ENCODE measurements at places on chromosomes 12 and 14.

GRCh38 chr12:45685680-45686079 lies 43.8 kb upstream of the ARID2 start:
- DNase-seq, result no peak

GRCh38 chr12:8780389-8780788 lies 42.0 kb upstream of the A2ML1 start:
- peak; percentile 60 for DNase-seq

DNA sequence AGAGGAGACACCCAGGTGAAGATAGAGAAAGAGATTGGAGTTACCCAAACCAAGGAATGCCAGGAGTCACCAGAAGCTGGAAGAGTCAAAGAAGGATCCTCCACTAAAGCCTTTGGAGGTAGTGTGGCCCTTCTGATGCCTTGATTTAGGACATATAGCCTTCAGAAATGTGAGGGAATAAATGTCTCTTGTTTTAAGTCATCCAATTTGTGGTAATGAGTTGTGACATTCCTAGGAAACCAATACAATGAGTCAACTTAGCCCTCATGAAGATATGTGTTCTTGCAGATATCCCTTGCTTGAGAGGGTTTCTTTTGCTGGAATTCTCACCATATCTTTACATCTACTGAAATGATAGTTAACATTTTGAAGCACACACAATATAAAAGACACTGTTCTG lies 58.8 kb downstream of the CCER1 start:
- DNase-seq, result no peak

DNA sequence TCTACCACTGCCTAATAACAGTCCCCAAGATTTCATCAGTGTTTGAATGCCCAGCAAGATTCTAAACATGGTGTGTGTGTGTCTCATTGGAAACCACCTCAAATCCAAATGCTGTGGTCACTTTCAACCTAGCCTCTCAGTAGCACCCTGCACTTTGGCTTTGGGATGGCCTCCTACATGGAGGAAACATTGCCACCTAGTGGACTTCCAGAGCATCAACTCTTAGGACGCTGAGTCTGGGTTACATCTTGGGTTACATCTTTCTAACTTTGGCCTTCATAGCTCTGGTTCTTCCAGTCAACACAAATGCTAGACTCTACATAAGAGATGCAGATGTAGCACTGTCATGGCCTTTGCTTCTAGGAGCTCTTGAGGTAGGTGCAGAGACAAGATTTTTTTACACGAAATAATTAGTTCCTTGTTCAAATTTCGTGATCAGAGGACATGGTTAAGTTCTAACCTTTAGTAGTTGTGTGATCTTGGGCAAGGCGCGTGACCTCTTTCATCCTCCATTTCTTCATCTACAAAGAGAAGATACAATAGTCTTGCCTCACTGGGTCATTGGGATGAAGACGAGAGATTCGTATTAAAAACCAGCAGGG lies 113.5 kb upstream of the VASH1 start:
- peak; percentile 51 for DNase-seq

DNA sequence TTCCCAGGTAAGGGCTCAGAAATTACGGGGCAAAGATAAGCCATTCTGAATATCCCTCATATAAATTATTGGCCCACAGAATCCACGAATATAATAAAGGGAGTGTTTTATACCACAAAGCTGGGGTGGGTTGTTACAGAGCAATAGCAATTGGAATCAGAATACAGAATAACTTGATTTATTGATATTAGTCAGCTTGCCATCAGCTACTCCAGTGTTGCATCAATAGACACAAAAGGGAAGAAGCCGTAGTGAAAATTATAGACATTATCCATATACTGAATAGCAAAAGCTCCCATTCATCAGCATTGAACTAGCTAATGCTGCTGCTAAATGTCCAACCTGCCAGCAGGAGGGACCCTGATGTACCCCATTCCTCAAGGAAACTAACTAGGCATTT lies 18.3 kb downstream of the MDGA2 start:
- DNase-seq, result no peak

- DNase-seq, result no peak
Observed at GRCh38 chr12:92927436-92928281, 1.4 kb downstream of the EEA1 start.

- DNase-seq, result no peak
Observed at GRCh38 chr14:90534091-90534837, 137.4 kb downstream of the CALM1 start.

- no peak for DNase-seq
Observed at GRCh38 chr12:40002178-40003169, 103.4 kb downstream of the SLC2A13 start.

- no peak for DNase-seq
Observed at GRCh38 chr12:34294137-34294536, 271.8 kb downstream of the ALG10 start.

DNA sequence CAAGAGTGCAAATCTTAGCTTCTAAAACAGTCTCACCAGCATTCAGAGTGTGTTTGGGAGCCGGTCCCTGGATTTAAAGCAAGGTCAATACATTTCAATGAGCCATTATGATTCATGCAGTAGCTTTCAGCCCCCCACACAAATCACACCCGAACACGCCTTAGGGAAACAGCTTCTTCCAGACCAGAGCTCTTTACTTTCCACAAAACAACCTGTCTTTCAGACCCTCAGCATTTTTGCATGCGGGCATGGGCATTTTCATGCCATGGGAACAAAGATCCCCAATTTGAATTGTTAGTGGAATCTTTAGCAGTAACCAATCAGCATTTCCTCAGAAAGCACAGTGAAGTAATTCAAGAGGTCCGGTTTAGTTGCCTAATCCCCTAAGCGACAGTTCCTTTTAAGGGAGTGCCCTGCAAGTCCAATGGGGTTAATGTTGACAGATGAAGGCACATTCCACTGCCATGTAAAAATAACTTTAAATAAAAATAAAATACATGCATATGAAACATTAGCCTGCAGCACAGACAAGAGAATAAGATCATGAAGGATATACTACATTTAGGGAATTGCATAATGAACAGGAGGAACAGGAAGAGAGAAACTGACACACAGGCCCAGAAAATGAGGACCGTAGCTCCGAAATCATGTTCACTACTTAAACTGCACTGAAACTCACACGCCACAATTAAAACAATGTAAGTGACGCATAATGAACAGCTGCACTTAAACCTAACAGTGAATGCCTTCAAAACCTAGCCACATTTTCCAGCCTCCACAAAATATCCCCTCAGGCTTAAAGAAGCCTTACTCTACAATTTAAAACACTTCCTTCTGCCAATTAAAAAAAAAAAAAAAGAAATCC lies 4.0 kb downstream of the VPS37B start:
- DNase-seq, result peak; percentile 49

DNA sequence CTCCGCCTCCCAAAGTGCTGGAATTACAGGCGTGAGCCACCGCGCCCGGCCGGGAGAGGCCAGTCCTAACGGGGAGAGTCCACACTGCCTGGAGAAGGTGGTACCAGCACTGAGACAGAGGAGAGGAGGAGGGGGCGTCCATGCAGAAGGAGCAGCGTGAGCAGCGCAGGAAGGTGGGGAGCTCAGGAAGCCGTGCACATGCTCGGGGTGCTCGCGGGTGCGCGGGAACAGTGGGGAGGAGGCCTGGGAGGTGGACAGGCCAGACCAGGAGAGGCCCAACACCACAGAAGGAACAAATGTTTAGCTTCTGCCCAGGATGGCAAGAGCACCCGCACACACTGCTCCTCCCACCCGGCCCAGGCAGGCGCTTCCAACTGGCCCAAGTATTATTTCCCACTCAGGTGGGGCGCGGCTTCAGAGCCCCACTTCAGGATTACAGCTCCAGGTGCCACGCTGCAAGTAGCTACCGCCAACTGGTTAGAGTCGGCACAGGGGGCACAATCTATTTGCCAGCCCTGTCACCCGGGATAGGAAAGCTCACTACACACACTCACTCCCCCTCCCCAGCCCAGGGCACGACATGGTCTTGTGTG lies 80.8 kb upstream of the BCL11B start:
- DNase-seq, result no peak

GRCh38 chr12:108678104-108678730 lies 44.5 kb upstream of the SELPLG start:
- no peak for DNase-seq

- DNase-seq, result no peak
Observed at GRCh38 chr12:34016361-34016760, 5.9 kb upstream of the ALG10 start.

- no peak for DNase-seq
Observed at GRCh38 chr12:66624806-66625205, 54.1 kb downstream of the GRIP1 start.

DNA sequence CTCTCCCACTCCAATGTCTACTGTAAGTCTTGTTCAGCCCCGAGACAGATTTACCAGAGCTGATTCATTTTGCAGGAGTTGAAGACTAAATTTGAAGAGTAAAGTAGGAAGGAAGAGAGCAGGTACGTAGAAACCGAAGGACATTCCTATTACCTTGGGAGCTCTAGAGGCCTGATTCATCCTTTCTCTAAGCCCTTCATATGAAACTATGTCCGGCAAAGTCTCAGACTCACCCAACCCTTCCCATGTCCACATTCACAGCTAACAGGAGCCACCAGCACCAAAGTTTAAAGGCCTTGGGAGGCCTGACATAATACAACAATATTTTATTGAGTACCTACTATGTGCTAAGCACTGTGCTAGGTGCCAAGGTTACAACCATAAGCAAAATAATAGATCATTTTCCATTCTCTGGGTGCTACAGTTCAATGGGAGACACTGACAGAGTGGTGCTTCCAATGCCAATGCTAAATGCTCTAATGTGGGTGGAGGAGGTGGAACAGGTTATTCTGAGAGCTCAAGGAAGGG lies 86.6 kb downstream of the PHLDA1 start:
- no peak for DNase-seq

DNA sequence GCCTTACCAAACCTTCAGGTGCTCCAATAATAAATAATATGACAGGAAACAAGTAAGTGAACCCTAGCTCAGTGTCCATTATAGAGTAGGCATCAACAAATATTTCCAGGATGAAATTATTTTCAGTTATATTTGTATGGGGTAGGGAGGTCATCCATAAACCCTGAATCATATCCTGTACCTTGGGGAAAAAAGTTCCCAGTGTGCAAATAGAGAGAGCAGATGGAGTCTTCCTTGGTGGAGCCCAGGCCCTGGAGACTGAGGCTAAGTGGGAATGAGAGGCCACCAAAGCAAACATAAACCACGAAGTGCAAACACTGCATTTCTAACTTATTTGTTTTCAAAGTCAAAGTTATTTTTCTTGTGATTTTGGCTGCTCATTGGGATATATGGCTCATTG lies 8.5 kb upstream of the ERP27 start:
- DNase-seq, result no peak

DNA sequence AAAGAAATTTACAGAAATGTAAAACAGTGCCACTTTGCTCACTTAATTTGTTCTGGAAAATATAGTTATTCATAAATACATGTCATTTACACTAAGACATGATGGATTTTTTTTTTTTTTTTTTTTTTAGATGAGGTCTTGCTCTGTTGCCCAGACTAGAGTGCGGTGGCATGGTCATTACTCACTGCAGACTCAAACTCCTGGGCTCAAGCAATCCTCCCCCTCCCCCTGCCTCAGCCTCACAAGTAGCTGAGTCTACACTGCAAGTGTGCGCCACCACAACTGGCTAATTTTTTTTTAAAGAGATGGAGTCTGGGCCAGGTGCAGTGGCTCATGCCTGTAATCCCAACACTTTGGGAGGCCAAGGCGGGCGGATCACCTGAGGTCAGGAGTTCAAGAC lies 101.2 kb downstream of the PPP2R5C start:
- DNase-seq, result no peak
